IMR-90 (cell line): ENCODE measurements at places on chromosomes 11 and 22. TPM values are rescaled to one million over a fixed set of nuclear protein-coding genes. Genes with fewer than 3 reads are reported as not detected.

DNA sequence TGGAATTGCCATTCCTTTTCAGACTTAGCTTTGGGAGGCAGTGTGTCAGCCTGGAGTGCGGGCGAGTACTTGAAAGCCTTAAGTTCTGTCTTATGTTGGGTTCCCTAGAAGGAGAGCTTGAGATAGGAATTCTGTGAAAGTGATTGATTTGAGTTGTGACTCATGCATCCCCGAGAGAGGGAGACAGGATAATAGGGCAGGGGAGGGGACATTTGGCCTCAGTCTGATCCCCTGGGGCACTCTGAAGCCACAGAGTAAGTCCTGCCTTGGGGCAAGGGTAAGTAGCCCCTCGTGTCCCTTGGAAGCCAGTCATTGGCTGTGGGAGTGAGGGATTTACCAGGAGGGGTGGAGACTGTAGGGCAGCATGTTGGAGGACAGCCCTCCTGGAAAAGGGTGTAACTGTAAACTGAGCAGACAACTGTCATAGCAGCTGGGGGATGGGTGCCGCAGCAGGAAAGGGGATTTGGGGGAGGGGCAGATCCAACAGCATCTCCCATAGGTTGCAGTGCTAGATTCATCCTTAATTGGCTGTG, 44.0 kb downstream of the KIAA1671 start:
- no peaks in the 10 kb centered on the region for H3K36me3 ChIP-seq
- H3K27ac ChIP-seq: no peak overlapping the region
- no peak for DNase-seq
- no peak overlapping the region for H3K4me3 ChIP-seq
- H3K27me3 ChIP-seq: no peaks in the 10 kb centered on the region

GRCh38 chr11:126159719-126160344, 51.6 kb downstream of the RPUSD4 start:
- no peak overlapping the region for H3K4me3 ChIP-seq
- DNase-seq: no peak
- H3K27me3 ChIP-seq: peaks cover 28% of the 10 kb centered on the region
- no peaks in the 10 kb centered on the region for H3K36me3 ChIP-seq

DNA sequence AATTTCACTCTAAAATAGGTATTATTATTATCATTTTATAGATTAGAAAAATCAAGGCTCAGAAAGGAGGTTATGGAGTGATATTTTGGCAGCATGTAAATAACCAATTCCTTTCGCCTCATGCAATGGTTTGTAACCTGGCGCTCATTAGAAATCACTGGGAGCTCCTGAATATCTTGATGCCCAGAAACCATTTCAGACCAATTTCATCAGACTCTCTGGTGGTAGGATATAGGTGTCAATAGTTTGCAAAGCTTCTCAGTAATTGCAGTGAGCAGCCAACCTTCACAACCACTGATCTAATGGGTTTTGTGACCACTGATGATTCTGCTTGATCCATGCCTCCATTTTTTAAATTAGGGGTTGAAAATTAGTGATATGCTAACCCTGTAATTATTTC, 57.8 kb upstream of the ZC3H12C start:
- peaks cover 2% of the 10 kb centered on the region; the same call in 1 of the 2 replicates for H3K4me1 ChIP-seq
- H3K27ac ChIP-seq: no peak overlapping the region
- H3K36me3 ChIP-seq: no peaks in the 10 kb centered on the region

DNA sequence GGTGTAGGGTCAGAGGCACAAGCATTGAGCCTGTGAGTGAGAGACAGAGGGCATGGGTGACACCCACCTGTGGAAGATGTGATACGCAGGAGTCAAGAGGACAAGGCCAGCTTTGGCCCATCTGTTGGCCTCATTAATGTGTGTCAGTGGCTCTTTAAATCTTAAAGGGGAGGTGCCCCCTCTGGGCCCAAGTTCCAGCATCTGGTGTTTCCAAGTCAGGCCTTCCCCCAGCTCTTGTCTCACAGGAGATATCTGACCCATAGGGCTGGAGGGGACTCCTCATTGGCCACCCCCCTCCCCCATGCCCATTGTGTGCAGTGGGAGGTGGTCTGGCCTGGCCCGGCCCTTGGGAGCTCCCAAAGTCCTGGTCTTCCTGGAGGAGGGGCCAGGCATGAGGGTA, 8.9 kb downstream of the KCNK7 start:
- peaks cover 4% of the 10 kb centered on the region for H3K4me1 ChIP-seq
- H3K27ac ChIP-seq: no peak overlapping the region
- H3K4me3 ChIP-seq: no peak overlapping the region

GRCh38 chr22:41757502-41757901, 43.0 kb upstream of the CCDC134 start:
- peaks cover 18% of the 10 kb centered on the region for H3K27me3 ChIP-seq
- no peak overlapping the region for H3K27ac ChIP-seq
- H3K4me1 ChIP-seq: no peaks in the 10 kb centered on the region
- no peaks in the 10 kb centered on the region for H3K36me3 ChIP-seq
- H3K4me3 ChIP-seq: no peak overlapping the region

DNA sequence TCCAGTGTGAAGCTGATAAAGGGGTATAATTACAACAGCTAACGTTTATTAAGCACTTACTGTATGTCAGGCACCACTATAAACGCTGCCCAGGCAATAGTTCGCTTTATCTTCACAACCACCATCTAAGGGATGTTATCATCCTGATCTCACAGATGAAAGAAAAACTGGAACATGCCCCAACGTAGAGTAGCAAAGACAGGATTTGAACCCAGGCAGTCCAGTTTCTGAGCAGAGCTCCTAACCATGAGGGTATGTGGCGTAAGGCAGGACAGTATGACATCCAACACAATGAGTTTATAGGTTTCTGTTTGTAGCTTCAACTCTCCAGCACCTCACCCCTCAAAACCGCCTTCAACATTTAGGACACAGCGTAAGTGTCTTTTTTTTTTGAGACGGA, 59.5 kb downstream of the AHNAK start:
- H3K4me1 ChIP-seq: peaks cover 6% of the 10 kb centered on the region
- H3K36me3 ChIP-seq: no peaks in the 10 kb centered on the region

DNA sequence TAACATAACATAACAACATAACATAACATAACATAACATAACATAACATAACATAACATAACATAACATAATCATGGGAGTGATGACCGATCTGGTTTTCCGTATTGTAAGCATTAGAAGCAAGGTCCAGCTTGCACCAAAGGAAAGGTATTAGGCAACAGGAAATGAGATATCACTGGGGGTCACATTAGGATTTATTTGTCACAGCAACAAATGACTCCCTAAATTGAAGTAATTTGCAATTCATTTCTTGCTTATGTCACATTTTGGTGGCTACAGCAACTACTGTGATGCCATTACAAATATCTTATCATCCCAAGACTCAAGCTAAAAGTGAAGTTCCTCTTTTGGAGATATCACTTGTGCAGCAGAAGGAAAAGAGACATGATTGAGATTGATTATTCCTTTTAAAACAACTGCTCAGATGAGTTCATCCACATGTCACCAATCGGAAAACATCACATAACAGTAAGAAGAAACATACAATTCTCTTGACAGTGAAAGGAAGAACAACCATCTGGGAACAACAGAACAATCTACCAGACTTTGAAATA, 1331.1 kb upstream of the RAG2 start:
- no peak overlapping the region for H3K27ac ChIP-seq
- H3K4me3 ChIP-seq: no peak overlapping the region
- no peaks in the 10 kb centered on the region for H3K36me3 ChIP-seq
- H3K27me3 ChIP-seq: no peaks in the 10 kb centered on the region
- H3K4me1 ChIP-seq: no peaks in the 10 kb centered on the region
- no peak for DNase-seq

GRCh38 chr11:108780119-108780518, 115.2 kb downstream of the DDX10 start:
- no peak overlapping the region for H3K4me3 ChIP-seq
- peaks cover 2% of the 10 kb centered on the region; the same call in 1 of the 2 replicates for H3K4me1 ChIP-seq
- no peak overlapping the region for H3K27ac ChIP-seq
- H3K36me3 ChIP-seq: no peaks in the 10 kb centered on the region

DNA sequence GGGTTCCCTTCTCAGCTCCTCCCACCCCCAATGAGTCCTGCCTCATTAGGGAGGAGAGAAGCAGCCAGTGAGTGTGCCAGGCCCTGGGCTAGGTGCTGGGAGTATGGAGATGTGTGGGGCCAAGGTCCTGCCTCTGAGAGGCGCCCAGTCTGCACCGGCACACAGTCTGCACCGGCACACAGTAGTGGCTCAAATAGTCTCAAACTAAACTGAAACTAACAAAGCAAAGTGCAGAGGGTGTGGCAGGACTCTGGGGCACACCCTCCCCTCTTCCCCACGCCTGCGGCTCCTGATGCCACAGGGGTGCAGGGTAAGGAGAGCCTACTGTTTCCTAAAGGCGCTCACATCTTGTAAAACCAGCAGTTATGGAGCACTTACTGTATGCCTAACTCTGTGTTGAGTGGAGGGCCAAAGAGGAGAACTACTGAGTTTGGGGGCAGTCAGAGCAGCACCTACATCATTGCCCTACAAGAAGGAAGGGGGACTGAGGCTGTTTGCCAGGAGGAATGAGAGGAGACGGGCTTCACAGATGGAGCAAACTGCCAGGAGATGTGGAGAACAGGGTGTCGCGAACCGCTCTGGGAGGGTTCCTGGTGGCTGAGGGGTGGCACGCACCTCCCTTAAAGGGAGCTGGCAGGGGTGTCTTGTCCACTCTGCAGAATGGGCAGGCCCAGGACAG, 939 bp upstream of the SH3BP1 start:
- H3K27ac ChIP-seq: no peak overlapping the region
- H3K36me3 ChIP-seq: peaks cover 8% of the 10 kb centered on the region; the same call in 1 of the 2 replicates
- no peak for DNase-seq

DNA sequence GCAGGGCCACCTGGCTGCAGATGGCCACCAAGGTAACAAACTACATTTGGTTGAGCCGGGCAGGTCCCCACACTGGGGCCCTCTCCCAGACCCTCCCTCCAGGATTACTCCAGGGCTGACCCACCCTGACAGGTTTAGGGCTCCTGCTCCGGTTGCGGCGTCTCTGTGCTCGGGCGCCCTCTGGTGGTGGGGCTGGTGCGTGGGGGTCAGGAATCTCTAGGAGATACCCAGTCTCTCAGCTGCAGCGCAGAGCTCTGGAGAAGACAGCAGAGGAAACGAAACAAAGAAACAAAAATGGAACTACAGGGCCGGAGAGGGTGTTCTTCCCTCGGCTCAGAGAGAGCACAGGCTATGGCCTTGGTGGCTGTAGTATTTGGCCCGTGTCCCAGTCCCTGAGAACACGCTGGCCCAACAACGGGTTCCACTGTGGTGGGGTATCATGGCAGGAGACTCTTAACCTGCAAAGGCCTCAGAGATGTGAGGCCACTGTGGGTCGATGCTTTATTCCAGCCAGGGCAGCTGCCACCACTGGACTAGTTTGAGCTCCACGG, 2.4 kb downstream of the C11orf96 start:
- peak; percentile 27 for DNase-seq
- H3K27me3 ChIP-seq: peaks cover 61% of the 10 kb centered on the region
- H3K27ac ChIP-seq: no peak overlapping the region
- H3K4me3 ChIP-seq: no peak overlapping the region

DNA sequence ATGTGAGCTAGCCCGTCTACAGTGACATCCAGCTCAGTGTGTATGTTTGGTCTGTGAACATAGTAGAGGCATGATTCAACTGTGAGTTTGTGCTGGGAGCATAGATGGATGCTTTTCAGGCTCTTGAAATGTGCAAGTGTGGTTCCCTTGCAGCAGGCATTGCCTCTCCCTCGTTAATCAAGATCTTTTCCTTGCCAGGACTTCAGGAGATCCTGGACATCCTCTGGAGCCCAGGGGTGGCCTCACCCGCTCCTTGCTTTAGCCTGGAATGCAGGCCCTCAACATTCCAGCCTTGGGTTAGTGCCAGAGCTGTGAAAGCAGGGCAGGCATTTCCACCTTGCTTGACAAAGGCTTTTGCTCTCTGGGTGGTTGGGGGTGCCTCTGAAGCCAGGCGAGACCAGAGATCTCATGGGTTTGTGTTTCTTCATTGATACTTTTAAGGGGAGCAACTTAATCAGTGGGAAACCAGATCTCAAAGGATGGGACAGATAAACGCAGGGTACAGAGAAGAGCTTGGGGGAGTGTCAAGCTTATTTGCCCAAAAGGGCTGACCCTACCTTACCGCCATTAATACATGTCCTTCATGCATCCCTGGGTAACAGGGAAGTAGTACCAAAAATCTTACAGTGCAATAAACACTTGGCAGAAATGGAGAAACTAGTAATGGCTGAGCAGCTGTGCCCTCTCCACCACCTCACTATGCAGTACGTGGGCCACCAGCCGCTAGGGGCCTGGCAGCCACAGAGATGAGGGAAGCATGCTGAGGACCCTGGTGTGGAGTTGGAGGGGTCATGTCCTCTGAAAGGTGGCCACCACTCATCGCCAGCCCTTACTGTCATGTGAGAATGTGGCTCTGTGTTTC, 72.1 kb downstream of the PTPRJ start:
- H3K4me1 ChIP-seq: peaks cover 30% of the 10 kb centered on the region
- H3K27ac ChIP-seq: no peak overlapping the region
- H3K27me3 ChIP-seq: no peaks in the 10 kb centered on the region
- H3K4me3 ChIP-seq: no peak overlapping the region

- H3K27ac ChIP-seq: no peak overlapping the region
- no peak for DNase-seq
- H3K4me1 ChIP-seq: no peaks in the 10 kb centered on the region
- no peaks in the 10 kb centered on the region for H3K36me3 ChIP-seq
- H3K27me3 ChIP-seq: no peaks in the 10 kb centered on the region
Measured at GRCh38 chr11:55732936-55733335, 40.3 kb upstream of the OR5D13 start.

- peaks cover 5% of the 10 kb centered on the region; the same call in 1 of the 2 replicates for H3K4me1 ChIP-seq
- no peak overlapping the region for H3K27ac ChIP-seq
- H3K36me3 ChIP-seq: no peaks in the 10 kb centered on the region
- no peak for DNase-seq
- no peak overlapping the region for H3K4me3 ChIP-seq
Measured at GRCh38 chr22:39240831-39241793, 3.7 kb downstream of the PDGFB start.

GRCh38 chr11:66418168-66418985, 2.5 kb upstream of the NPAS4 start:
- DNase-seq: peak; percentile 97
- H3K4me1 ChIP-seq: peaks cover 3% of the 10 kb centered on the region; the same call in 1 of the 2 replicates
- no peak overlapping the region for H3K4me3 ChIP-seq
- no peaks in the 10 kb centered on the region for H3K36me3 ChIP-seq
- no peak overlapping the region for H3K27ac ChIP-seq

- H3K27me3 ChIP-seq: no peaks in the 10 kb centered on the region
- peaks cover 28% of the 10 kb centered on the region for H3K4me1 ChIP-seq
- H3K4me3 ChIP-seq: no peak overlapping the region
Measured at GRCh38 chr11:57646194-57646798, 3.4 kb downstream of the YPEL4 start.

CLCF1 gene
- 5.0 and 5.6 TPM in 2 replicates for total RNA-seq

HEPACAM gene
- total RNA-seq: 0.18 TPM in 1 of 2 replicates, not detected in the other

VEGFB gene
- 3.0 and 3.9 TPM in 2 replicates for total RNA-seq

RGL4 gene
- total RNA-seq: not detected in 2 replicates
